ENCODE measurements at places on chromosomes 4 and X. TPM values are rescaled to one million over a fixed set of nuclear protein-coding genes. Genes with fewer than 3 reads are reported as not detected.

Gene AFF1
- total RNA-seq: 20.5 TPM

Gene IQCM
- not detected for total RNA-seq

Gene NKX6-1
- total RNA-seq: not detected

Gene SSX2B
- not detected for total RNA-seq

Gene NSG1
- 33.4 TPM for total RNA-seq

Gene BMP2K
- total RNA-seq: 28.9 TPM

Gene FAM9B
- not detected for total RNA-seq

Gene FAM3A
- 41.6 TPM for total RNA-seq

Gene AMBN
- not detected for total RNA-seq

Gene P2RY8
- not detected for total RNA-seq

Gene ALAS2
- total RNA-seq: not detected

Gene TRPC3
- not detected for total RNA-seq

Gene NPFFR2
- not detected for total RNA-seq

Gene INTU
- 1.5 TPM for total RNA-seq

Gene PF4V1
- total RNA-seq: not detected

Gene PPP1R2C
- not detected for total RNA-seq

Gene SOWAHB
- not detected for total RNA-seq

Gene PRKX
- total RNA-seq: 4.1 TPM

Gene STOX2
- 0.26 TPM for total RNA-seq

Gene BTC
- total RNA-seq: not detected

Gene TMEM255A
- 0.26 TPM for total RNA-seq

Gene SPANXC
- not detected for total RNA-seq

Gene SPANXB1
- not detected for total RNA-seq

Gene CXCL11
- total RNA-seq: not detected

Gene F8A2
- total RNA-seq: not detected

Gene FRMPD4
- 12.6 TPM for total RNA-seq

Gene PCSK1N
- 3.7 TPM for total RNA-seq

Gene WWC2
- 21.8 TPM for total RNA-seq

Gene ODAPH
- total RNA-seq: not detected

Gene TSPAN6
- total RNA-seq: 27.8 TPM

Gene H2BW1
- total RNA-seq: not detected

Gene EPHA5
- 2.5 TPM for total RNA-seq

Gene CEP135
- total RNA-seq: 1.9 TPM

Gene NFKB1
- total RNA-seq: 19.7 TPM

Gene GYG2
- 7.7 TPM for total RNA-seq

Gene PAK3
- 0.09 TPM for total RNA-seq

Gene SH3RF1
- total RNA-seq: 8.9 TPM

Gene SHOX
- total RNA-seq: not detected

Gene PROM1
- not detected for total RNA-seq

Gene NAA11
- total RNA-seq: not detected

Gene RGN
- not detected for total RNA-seq

Gene USP17L22
- not detected for total RNA-seq

Gene SMIM31
- not detected for total RNA-seq

Gene ERAS
- not detected for total RNA-seq
